ENCODE measurements at places on chromosomes 1 and 21.

DNA sequence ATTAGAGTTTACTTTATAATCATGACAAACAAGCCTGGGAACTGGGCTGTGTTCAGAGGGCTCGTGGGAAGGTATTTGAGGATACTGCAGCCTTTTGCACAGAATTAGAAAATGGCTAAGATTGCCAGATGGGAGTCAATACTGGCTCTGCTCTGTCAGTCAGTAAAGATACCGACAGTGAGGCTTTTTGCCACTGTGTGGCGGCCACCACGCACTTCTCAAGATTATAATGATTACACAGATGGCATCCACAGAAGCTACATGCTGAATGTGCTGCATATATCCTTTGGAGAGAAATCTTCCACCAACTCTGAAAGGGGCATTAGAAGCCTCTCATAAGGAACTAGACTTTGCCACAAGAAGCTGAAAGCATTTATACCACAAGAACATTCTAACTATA lies 213.4 kb upstream of the PTBP2 start:
- DNase-seq: no peak

DNA sequence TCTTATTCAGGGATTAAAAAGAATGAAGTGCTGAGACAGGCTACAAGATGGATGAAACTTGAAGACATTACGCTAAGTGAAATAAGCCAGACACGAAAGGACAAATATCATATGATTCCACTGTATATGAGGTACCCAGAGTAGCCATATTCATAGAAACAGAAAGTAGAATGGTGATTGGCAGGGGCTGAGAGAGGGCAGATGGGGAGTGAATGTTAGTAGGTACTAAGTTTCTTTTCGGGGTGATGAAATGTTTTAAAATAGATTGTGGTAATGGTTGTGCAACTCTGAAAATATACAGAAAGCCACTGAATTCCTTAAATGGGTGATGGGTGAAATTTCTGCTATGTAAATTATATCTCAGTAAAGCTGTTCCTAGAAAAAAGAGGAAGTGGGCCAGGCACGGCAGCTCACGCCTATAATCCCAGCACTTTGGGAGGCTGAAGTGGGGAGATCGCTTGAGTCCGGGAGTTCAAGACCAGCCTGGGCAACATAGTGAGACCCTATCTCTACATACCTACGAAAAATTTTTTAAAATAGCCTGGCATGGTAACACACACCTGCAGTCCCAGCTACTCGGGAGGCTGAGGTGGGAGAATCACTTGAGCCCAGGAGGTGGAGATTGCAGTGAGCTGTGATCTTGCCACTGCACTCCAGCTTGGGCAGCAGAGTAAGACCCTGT lies 15.9 kb downstream of the SLC27A3 start:
- DNase-seq: no peak

GRCh38 chr1:111399792-111400610 lies 27.5 kb downstream of the OVGP1 start:
- peak; percentile 59 for DNase-seq

- no peak for DNase-seq
Observed at GRCh38 chr21:19508442-19508841, 1104.9 kb upstream of the TMPRSS15 start.

- DNase-seq: peak; percentile 28
Observed at GRCh38 chr21:14862794-14863720, 201.7 kb downstream of the NRIP1 start.

Measured in HAP-1 (cell line).